Activated naive CD4-positive, alpha-beta T cell treated with anti-CD3 and anti-CD28 coated beads for 36 hours (primary cell): ENCODE measurements at places on chromosomes 7 and 10. TPM values are rescaled to one million over a fixed set of nuclear protein-coding genes. Genes with fewer than 3 reads are reported as not detected.

Gene PRPS1L1
- total RNA-seq: not detected

Gene GFRA1
- not detected for total RNA-seq

GRCh38 chr7:132680590-132680989 lies 104.3 kb upstream of the PLXNA4 start:
- DNase-seq: peak; percentile 10
- H3K36me3 ChIP-seq: no peaks in the 10 kb centered on the region
- H3K4me3 ChIP-seq: no peak overlapping the region
- H3K4me1 ChIP-seq: no peaks in the 10 kb centered on the region
- no peak overlapping the region for H3K27ac ChIP-seq
- no peaks in the 10 kb centered on the region for H3K27me3 ChIP-seq

DNA sequence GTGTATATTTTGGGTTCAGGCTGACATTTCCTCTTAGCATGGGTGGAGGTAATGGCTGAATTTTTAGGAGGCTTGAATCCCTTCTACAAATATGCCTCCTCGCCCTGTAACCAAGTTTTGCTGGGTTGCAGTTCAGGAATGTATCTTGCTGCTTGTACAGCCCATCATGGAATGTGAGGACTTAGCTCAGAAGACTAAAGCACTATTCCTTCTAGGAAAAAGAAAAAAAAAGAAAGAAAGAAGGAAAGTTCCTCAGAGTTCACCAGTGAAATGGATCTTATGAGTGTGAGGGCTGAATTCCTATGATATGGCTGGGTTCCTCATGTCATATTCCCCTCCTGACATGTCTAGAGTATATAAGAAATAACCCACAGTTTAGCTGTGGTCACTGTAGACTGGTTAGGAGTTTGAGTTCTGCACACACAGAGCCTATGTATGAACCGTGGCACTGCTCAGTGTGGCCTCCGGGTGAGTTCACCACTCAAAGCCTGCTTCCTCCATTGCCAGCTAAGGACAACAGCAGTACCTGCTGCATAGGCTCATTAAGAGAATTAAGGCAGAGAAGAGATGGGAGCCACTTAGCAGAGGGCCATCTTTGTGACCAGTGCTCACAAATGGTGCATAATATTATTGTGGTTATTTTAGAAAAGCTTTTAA lies 114.0 kb downstream of the TACC2 start:
- no peak overlapping the region for H3K4me3 ChIP-seq
- no peaks in the 10 kb centered on the region for H3K36me3 ChIP-seq
- no peaks in the 10 kb centered on the region for H3K4me1 ChIP-seq
- H3K27ac ChIP-seq: no peak overlapping the region
- no peak for DNase-seq
